ENCODE measurements at places on chromosomes 6 and 20.

- DNase-seq = no peak
Observed at GRCh38 chr6:157813191-157813590, 9.9 kb upstream of the SNX9 start.

GRCh38 chr20:45289942-45290676 is 16.5 kb upstream of the RBPJL start:
- no peak for DNase-seq

GRCh38 chr20:58760856-58761255 is 68.3 kb downstream of the NPEPL1 start:
- DNase-seq = no peak

DNA sequence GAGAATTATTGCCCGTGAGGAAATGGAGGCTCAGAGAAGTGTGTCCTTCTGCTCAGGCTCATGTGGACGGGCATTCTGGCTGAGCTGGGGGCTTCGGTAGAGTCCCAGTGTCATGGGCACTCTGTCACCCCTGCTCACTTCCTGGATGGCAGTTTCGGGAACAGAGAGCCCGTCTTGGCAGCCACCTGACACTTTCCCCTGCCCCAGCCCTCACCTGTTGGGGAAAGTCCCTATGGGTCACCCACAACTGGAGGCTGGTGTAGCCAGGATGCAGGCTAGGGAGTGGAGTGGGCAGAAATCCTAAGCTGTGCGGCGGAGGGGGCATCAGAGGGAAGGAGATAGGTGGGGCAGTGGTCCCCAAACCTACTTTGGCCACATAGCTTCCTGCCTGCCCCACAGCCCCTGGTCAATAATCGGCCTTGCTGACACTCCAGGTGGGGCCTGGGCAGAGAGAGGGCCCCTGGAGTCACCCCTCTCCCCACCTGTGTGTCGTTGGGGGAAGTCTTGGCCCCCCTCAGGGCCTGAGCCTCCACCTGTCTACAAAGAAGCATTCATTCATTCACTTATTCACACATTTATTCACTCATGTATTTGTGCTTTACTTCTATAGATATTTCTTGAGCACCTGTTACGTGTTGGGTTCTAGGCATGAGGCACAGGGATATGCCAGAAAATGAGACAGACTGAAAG is 40.5 kb downstream of the SNAI1 start:
- DNase-seq = no peak

DNA sequence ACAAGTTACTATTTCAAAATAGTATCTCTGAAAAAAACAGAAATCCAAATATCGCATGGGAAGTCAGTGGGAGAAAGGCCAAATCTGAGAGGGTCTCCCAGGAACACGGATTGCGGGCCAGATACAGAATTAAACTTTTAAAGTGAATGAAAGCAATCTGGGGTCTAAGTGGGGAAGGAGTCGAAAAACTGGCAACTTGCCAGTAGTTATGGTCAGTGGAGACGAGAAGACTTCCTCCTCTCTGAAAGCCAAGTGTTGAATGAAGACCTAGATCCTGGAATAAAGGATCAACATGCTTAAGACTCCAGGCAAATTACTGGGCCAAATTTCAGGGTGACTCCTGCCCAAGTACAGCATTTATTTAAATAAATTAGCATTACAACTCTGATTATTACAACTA is 123.6 kb downstream of the BFSP1 start:
- DNase-seq = no peak

DNA sequence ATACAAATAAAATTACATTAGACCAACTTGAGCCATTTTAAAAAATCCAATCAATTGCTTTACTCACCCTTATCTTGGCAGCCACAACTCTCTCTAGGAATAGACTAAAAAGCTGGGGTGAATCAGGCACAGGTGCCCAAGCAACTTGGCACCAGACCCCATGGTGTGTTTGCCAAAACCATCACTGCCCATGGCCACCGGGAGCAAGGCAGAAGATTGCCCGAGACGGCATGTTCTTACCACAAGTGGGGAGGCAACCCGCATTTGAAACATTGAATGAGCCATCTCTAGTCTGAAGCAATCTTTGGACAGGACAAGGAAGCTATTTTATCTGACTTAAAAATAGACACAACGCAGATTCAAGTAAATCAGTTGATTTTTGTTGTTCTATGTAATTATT is 69.0 kb downstream of the SMLR1 start:
- DNase-seq = no peak

- no peak for DNase-seq
Observed at GRCh38 chr20:1816384-1817381, 78.5 kb upstream of the SIRPA start.

- DNase-seq = no peak
Observed at GRCh38 chr20:7940341-7940740, at the start of gene HAO1. Gene HAO1, minus strand, starts transcription at chr20:7940458. Its CDS starts 36 bp downstream, at chr20:7940422.

DNA sequence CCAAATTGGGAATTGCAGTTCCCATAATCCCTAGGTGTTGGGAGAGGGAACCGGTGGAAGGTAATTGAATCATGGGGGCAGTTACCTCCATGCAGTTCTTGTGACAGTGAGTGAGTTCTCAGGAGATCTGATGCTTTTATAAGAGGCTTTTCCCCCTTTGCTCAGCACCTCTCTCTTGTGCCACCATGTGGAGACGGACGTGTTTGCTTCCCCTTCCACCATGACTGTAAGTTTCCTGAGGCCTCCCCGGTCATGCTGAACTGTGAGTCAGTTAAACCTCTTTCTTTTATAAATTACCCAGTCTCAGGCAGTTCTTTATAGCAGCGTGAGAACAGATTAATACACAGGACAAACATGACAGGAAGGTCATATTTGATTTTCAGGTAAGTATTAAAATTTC is 25.3 kb upstream of the HECA start:
- DNase-seq = peak; percentile 33

DNA sequence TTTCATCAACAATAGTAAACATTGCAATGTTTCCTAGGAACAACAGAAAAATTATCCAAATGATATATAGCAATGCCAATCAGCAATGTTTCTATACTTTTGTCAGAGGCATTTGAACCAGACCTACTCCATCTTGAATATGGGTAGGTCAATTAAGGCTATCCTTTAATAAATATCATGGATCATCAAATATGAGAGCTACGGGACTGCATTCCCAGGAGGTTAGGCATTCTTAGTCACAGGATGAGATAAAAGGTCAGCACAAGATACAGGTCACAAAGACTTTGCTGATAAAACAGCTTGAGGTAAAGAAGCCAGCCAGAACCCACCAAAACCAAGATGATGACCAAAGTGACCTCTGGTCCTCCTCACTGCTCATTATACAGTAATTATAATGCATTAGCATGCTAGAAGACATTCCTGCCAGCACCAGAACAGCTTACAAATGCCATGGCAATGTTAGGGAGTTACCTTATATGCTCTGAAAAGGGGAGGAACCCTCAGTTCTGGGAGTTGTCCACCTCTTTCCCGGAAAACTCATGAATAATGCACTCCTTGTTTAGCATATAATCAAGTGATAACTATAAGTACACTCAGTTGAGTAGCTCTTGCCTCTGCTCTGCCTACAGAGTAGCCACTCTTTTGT is 8.6 kb upstream of the SERPINB6 start:
- DNase-seq = no peak

GRCh38 chr6:34745277-34746103 is 11.8 kb upstream of the SNRPC start:
- no peak for DNase-seq

DNA sequence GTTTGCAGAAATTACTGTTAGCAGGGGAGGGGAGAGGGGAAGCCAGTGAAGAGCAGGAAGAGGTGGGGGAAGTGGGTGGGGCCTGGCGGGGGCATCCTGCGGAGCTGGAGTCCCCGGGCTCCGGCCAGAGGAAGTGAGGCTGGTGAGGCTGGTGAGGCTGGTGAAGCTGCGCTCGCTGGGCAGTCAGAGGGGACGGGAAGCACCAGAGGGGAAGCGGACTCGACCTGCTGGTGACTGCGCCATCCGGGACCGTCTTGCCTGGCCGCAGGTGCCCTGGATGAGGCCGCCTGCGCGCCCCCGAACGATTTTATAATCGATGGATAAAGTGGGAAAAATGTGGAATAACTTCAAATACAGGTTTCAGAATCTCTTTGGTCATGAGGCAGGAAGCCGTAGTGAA is 635.3 kb upstream of the MARCKS start:
- DNase-seq = no peak

DNA sequence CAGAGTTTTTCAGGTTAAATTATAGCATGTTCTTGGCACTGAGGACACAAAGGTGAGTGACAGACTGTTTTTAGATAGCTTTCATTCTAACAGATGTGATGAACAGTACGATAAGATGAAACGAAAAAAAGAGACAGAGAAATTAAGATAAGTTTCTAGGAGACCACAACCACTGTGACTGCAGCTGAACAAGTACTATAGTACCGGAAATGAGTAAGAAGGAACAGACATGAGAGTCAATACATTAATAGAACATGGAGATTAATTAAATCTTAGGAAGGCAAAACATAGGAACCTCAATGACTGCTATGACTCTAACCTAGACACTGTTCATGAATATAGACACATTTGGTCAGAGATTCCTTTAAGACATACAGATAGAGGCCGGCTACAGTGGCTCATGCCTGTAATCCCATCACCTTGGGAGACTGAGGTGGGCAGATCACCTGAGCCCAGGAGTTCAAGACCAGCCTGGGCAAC is 40.2 kb downstream of the HBS1L start:
- DNase-seq = no peak

DNA sequence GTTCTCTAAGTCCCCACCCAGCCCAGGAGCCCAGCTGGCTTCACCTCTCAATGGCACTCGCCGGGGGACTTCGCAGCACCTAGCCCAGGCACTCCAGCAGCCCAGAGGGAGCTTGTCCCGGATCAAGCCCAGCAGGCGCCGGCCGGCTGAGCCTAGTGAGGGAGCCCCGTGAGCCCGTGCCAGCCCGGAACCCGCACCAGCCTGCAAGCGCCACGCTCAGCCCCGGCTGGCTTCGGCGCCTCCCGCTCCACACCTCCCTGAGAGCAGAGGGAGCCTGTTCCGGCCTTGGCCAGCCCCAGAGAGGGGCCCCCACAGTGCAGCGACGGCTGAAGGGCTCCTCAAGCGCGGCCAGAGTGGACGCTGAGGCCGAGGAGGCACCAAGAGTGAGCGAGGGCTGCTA is 27.1 kb upstream of the PPP1R14C start:
- no peak for DNase-seq

- no peak for DNase-seq
Observed at GRCh38 chr20:58480551-58481336, 34.5 kb downstream of the APCDD1L start.

GRCh38 chr20:50447102-50447804 is 62.9 kb upstream of the PTPN1 start:
- no peak for DNase-seq

DNA sequence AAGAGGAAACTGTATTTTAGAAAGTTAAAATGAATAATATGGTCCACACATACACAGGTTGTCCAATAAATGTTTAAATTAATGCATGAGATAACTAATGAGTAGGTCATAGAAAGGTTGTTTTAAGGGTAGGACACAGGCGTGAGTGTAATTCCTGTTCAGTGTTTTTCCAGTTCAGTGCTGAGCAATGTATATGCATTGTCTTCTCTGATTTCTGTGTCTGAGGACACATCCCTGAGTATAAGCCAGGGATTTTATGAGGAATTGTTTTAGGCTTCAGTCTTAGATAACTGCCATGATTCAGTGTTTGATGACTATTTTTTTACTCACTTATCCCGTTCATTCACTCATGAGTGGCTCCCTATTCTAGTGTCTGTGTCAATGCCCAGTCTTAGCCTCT is 298.5 kb upstream of the TBX18 start:
- no peak for DNase-seq

- DNase-seq = no peak
Observed at GRCh38 chr6:151440930-151441329, 11.0 kb downstream of the RMND1 start.

DNA sequence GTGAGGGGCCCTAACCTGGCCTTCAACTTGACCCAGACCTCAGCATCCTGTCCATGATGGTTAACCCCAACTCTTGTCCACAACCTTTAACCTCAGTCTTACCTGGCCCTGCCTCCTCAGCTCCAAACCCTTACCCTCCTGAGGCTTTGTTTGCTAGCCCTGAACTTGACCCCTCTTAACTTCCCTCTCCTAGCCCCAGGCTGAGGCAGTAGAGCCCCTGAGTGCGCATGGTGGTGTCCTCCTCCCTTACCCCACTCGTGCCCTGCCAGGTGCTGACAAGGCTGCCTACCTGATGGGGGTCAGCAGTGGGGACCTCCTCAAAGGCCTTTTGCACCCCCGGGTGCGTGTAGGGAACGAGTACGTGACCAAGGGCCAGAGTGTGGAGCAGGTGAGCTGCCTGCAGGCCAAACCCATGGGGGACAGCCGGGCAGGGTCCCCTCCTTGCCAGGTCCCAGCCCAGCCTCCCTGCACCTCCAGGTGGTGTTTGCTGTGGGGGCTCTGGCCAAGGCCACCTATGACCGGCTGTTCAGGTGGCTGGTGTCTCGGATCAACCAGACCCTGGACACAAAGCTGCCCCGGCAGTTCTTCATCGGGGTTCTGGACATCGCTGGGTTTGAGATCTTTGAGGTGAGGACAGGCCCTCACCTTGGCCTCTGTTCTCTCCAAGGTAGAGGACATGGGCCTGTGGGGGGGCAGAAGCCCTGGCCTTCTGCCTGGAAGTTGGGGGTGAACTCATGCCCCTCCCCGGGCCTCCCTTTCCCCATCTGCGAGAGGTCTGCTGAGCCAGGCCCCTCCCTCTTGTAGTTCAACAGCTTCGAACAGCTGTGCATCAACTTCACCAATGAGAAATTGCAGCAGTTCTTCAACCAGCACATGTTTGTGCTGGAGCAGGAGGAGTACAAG is 31.9 kb downstream of the MYH7B start:
- DNase-seq = no peak

- no peak for DNase-seq
Observed at GRCh38 chr6:90892271-90892670, 305.4 kb upstream of the MAP3K7 start.

GRCh38 chr6:36847152-36847551 is 7.9 kb upstream of the CPNE5 start:
- no peak for DNase-seq

- no peak for DNase-seq
Observed at GRCh38 chr20:37364927-37365272, 19.0 kb downstream of the SRC start.

DNA sequence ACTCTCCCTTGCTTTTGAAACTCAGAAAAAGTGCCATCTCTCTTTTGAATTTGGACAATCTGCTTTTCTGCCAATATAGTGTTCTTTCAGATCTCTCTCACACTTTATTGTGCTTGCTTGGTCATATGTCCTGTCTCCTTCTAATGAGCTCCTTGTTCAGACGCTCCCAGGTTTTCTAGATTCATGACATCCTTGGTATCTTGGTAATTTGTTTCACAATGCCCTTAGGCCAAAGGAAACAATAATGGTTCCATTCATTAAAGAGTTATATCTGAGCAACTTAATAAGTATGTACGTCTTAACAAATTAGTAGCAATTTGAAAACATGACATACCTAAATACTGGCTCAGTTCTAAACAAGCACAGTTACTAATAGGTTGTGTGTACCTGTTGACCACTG is 293.4 kb upstream of the SPTLC3 start:
- DNase-seq = no peak

DNA sequence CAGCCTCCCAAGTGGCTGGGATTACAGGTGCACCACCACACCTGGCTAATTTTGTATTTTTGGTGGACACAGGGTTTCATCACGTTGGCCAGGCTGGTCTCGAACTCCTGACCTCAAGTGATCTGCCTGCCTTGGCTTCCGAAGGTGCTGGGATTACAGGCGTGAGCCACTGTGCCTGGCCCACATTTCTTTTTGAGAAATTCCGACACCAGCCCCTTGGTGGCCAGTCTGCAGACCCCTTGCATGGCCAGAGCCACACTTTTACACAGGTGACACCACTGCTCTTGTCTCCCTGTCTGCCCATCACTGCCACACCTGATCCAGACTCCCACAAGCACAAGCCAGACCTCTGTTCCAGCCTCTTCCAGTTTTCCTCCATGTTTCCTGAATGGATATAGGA is 33.0 kb downstream of the SRSF3 start:
- no peak for DNase-seq

Data from SJCRH30 (cell line).